ENCODE measurements at places on chromosomes 11 and 22.

- DNase-seq, result no peak
Measured at GRCh38 chr22:24950272-24950902, 2.1 kb upstream of the KIAA1671 start.

DNA sequence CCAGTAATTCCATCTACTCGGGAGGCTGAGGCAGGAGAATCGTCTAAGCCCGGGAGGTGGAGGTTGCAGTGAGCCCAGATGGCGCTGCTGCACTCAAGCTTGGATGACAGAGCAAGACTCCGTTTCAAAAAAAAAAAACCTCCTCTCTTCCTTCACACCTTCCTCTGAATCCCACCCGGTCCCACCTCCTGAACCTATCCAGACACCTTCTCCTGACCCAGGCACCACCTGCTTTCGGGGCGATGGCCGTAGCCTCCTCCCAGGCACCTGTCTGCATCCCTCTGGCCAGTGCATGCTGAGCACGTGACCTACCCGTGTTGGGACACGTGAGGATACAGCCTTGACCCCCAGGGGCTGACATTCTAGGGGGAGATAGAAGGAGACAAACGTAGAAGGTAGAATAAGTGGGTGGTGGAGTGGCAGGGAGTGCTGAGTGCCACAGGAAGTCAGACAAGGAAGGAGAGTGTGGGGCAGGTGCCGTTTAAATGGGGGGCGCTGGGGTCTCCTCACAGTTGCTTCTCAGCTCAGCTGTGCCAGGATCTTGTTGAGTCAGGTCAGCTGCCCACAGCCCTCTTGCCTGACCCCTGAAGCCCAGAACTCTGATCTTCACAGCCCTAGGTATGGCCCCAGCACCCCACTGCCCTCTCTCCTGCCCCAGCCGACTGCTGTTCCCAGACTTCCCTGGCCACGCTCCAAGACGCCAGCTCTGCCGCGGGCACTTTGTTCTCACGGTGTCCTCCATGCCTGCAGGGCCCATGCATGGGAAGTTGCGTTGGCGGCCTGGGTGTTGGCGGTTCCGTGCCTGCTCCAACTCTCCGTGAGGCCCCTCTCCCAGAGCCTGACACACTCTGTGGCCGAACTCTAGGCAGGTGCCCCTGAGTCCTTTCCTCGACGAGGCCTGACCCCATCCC, 1.2 kb upstream of the MIOX start:
- no peak for DNase-seq

DNA sequence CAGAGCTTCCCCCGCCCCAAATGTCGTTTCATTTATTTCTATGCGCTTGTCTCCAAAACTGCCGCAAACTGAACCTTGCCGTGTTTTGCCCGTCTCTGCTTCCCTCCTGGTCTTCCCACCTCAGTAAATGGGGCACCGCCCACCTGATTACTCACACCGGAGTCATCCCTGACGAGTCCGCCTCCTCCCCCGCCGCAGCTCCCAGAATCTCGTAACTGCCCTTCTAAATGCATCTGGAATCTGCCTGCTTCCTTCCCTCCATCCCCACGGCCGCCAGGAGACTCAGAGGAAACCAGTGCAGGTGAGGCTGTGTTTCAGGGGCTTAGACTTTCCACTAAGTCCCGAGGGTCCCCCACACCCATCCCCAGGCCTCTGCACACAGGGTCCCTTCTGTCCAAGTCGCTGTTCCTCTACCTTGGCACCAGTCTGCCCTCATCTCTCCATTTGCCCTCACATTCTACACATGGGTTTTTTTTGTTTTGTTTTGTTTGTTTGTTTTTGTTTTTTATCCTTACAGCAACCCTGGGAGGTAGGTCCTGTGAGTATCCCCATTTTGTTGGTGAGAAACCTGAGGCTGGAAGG, 62.6 kb upstream of the PHF21B start:
- DNase-seq, result no peak

DNA sequence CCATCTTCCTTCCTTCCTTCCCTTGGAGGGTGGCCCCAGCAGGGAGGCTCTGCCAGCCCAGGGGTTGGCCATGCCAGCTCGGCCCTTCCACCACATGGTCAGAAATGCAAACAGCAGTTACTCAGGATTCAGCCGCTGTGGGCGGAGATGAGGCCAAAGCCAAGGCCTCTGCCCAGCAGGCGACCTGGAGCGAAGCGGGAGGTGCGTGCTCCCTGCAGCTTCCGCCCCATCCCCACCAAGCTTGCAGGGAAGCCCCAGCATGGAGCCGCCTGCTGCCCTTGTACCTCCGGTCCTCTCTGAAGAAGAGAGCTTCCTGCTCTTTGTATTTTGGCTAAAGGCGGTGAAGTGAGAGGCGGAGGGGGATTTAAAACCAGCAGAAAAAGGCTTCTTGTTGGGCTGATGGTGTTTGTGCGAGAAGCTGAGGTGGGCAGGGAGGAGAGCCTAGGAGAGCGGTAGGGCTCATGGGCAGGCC, 50.4 kb downstream of the ANO1 start:
- no peak for DNase-seq

GRCh38 chr11:130846606-130847005, 69.7 kb downstream of the SNX19 start:
- DNase-seq, result no peak

DNA sequence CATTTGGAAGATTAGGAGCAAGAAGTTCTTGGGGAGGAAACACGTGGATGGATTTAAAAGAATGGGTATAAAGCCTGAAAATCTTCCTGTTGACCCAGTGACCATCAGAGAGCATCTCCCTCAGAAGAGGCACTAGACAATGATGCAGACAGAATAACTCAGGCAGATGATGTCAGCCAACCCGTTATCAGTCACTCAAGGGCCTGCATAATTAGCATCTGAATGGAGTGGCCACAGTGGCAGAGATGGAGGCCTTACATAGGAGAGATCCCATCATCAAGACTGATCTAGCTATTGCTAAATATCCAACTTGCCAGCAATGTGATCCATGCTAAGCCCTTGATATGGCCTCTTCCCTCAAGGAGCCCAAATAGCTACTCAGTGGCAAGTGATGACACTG, 70.7 kb upstream of the CD82 start:
- DNase-seq, result no peak

DNA sequence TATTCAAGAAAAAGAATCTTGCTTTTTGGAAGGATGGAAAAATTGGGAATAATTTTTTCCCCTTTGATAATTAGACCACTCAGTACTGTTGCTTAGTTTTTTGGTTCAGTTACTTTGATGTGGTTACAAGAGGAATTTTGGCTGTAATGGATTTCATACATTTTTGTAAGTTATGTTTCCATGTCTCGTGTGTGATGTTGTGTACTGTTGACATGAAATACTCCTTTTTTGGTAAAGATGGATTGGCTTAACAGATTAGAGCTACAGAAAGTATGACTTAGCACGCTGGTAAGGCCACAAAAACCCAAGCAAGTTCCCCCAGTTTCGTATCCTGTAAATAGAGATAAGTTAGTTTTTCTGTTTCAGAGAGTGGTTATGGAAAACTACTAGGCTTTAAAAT, 11.9 kb downstream of the TBCEL start:
- no peak for DNase-seq

GRCh38 chr11:59259047-59259446, 46.3 kb upstream of the MPEG1 start:
- DNase-seq, result no peak

GRCh38 chr11:43410394-43410793, 51.7 kb downstream of the TTC17 start:
- no peak for DNase-seq

GRCh38 chr11:124839128-124839971, 25.9 kb upstream of the ROBO3 start:
- no peak for DNase-seq

- DNase-seq, result no peak
Measured at GRCh38 chr11:69257838-69258658, 35.9 kb upstream of the MYEOV start.

GRCh38 chr11:102523189-102523570, 7.4 kb downstream of the MMP7 start:
- no peak for DNase-seq

GRCh38 chr11:2221591-2221990, 48.8 kb downstream of the ASCL2 start:
- no peak for DNase-seq

DNA sequence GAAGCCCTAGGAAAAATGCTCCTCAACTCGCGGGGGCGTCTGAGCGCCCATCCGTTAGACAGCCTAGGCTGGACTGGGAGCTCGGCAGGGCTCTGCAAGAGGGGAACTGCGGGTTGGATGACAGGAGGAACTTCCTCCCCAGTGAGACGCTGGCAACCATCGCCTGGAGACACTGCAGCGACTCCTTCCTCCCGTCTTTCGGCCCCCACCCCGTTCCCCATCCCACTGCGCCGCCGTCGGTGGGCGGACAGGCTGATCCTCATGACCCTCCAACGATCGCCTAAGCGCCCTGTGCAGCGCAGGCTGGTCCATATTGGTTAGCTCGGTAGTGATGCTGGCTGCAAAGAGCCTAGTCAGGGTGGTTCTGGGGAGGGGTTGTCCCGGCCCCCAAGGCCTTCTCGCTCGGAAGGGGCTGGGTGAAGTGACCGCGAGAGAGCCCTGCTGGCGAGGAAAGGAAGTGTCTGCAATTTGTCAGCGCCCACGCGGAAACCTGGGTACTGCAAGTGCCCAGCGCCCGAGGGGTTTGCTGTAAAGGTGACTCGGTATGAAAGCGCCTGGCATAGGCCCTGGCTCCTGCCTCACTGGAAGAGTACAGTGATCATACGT, 638 bp downstream of the NRGN start:
- no peak for DNase-seq

DNA sequence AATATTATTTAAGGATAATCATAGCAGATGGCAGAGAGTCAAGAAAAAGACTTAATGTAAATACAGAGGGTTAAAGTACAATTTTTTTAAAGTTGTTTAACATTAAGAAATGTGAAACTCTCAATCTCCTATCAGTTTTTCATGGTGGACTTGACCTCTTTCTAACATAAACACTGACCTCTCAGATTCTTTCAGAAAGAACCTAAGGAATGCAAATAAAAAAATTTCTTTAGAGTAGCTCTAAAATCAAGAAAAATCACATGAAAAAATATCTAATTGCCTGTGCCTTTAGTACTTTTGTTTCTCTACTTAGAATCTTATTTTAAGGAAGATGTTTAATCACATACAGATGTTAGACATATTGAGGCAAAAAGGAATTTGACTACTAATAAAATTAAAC, 12.9 kb downstream of the RNF141 start:
- DNase-seq, result no peak

GRCh38 chr11:1089738-1090599, 15.3 kb downstream of the MUC2 start:
- no peak for DNase-seq

DNA sequence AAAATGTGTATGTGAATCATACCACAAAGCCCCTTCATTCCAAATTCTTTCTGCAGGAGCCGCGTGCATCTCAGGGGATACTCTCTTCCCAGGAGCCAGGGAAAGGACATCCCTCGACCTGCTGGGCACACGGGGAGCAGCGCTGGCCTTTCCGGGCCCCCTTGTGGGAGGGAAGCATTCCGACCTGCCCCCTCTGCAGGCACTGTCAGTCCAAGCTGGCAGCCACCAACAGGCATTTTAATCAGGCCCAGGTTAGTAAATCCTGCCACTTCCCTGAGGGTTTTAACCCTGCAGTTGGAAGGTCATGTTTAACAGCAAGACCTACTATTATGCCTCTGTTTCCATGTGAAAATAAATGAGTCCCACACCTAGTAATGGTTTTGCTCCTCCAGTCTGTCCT, 391.5 kb downstream of the SHANK2 start:
- DNase-seq, result no peak

DNA sequence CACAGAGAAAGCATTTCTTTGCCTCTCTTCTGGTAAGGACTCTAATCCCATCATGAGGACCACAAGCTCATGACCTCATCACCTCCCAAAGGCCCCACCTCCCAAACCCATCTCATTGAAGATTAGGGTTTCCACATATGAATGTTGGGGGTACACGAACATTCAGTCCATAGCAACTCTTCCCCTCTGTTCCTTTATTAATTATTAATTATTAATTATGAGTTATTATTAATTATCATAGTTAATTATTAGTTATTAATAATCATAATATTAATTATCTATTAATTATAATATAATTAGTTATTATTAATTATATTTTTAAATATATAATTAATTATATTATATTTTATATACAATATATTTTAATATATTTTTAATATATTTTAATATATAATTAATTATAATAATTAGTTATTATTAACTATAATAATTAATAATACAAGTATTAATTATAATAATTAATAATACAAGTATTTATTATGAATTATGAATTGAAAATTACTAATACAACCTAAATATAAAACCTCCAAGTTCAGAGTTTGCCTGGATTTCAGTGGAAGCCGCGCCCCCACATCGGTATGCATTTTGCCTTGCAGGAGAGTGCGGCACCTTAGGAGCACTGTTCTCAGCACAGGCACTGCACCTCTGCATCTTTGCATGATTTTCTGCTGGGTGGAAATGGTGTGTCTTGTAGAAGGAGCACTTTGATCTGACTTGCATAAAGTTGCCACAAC, 128.0 kb upstream of the FGF3 start:
- DNase-seq, result no peak

DNA sequence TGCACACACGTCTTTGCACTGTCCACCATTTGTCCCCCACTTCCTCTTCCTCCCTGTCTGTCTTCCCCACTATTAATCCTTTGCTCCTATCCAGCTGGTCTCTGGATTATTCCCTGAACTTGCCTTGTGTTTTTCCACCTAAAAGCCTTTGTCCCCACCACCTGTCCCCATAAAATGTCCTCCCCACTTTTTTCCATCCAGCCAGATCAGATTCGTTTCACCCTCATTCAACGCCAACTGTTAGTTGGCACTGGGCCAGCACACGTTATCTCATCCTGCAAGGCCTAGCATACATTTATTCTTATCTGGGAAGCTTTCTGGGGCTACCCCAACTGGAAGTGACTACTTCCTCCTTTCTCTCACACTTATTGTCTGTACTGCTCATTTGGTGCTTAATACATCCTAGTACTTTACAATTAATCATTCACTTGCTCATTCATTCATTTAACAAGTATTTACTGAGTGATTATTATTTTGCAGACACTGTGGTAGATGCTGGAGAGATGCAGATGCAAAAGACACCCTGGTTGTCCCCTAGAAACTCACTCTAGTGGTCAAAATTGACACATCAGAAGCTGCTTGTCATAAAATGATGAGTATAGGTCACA, 96.2 kb downstream of the RASSF10 start:
- DNase-seq, result no peak

GRCh38 chr11:16430674-16431073, 74.3 kb upstream of the SOX6 start:
- DNase-seq, result no peak

DNA sequence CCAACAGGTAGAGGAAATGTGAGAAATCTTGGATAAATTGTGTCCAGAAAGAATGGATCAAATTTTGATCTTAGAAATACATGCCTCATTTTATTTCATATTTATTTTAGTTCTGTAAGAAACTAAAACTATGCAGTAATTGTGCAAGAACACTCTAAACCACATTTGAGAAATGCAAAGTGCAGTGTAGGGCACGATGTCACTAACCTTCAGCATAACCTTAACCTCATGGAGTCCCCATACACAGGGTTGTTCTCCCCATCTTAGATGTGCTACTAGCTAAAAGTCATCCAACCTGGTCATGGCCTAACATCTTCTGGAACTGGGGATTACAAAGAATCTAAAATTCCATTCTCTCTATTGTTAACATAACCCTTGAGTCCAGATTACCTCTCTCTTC, 48.4 kb upstream of the ARHGAP42 start:
- DNase-seq, result no peak

Data from activated CD8-positive, alpha-beta memory T cell treated with anti-CD3 and anti-CD28 coated beads for 1 hour (primary cell).